ENCODE measurements at places on chromosomes 5 and 9. TPM values are rescaled to one million over a fixed set of nuclear protein-coding genes. Genes with fewer than 3 reads are reported as not detected.

Gene CDC20B
- not detected for polyA plus RNA-seq

Gene HAVCR1
- 0.91 TPM for polyA plus RNA-seq

Gene TNFSF8
- polyA plus RNA-seq = 108 TPM

GRCh38 chr9:74728176-74728575 lies 159.5 kb downstream of the TRPM6 start:
- H3K36me3 ChIP-seq = no peaks in the 10 kb centered on the region
- no peak for DNase-seq
- H3K27ac ChIP-seq = no peak overlapping the region
- no peaks in the 10 kb centered on the region for H3K27me3 ChIP-seq

DNA sequence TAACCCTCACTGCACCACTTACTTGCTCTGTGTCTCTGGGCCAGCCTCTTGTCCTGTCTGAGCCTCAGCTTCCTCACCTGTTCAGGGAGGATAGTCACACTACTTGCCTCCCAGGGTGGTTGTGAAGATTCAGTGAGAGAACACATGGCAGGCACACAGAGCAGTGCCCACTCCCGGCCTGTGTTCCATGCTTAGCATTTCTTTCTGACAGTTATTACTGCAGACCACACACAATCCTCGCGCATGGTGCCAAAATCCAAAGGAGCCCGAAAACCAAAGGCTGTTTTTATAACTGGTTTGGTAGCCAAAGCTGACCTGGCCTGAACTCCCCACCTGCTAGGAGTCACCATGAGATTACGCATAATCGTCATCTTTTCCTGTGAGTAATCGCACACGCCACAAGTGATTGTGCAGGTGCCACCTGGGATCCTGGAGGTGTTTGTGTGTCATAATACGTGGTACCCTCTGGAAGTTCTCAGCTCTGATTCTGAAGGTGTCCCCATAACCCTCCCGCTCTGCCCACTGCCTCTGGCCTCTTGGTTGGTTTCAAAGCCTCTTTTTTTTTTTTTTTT lies 84.6 kb upstream of the FBXW11 start:
- H3K27me3 ChIP-seq = no peaks in the 10 kb centered on the region
- H3K4me3 ChIP-seq = no peak overlapping the region
- peaks cover 66% of the 10 kb centered on the region for H3K36me3 ChIP-seq
- no peak for DNase-seq
- no peak overlapping the region for H3K27ac ChIP-seq

GRCh38 chr5:42855811-42856210 lies 44.1 kb upstream of the SELENOP start:
- H3K4me1 ChIP-seq = no peaks in the 10 kb centered on the region
- no peaks in the 10 kb centered on the region for H3K27me3 ChIP-seq
- no peak overlapping the region for H3K27ac ChIP-seq

- no peak for DNase-seq
- H3K4me1 ChIP-seq = no peaks in the 10 kb centered on the region
- H3K4me3 ChIP-seq = no peak overlapping the region
- no peak overlapping the region for H3K27ac ChIP-seq
Observed at GRCh38 chr5:59245198-59245597, 648.3 kb downstream of the PDE4D start.

DNA sequence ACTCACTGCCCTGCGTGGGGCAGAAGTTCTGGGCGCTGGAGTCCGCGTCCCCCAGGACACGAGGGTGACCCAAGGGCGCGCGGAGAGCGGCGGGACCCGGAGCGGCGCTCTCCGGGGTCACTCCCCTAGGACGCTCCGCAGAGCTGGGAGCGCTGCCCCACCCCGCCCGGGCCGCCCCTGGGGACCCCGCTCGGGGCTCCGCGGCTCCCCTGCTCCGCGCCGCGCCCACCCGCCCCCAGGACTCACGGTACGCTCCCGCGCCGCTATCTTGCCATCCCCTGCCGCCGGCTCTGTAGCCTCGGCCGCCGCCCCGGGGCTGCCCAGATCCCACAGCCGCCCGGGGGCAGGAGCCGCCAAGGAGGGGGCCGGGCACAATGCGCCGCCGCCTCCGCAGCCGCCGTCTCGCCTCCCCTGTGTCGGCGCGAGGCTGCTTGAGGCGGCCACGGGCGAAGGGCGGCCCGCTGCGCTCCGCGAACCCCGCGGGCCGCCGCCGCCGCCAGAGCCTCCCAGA lies 303 bp downstream of the LIFR start:
- H3K36me3 ChIP-seq = no peaks in the 10 kb centered on the region
- DNase-seq = no peak
- H3K27me3 ChIP-seq = peaks cover 19% of the 10 kb centered on the region
- no peak overlapping the region for H3K4me3 ChIP-seq
- H3K27ac ChIP-seq = no peak overlapping the region

- H3K4me1 ChIP-seq = peaks cover 99% of the 10 kb centered on the region
- peaks cover 5% of the 10 kb centered on the region for H3K36me3 ChIP-seq
- H3K27ac ChIP-seq = peak overlapping the region; percentile 100
- DNase-seq = peak; percentile 75
Observed at GRCh38 chr9:133130685-133131244, 9.7 kb upstream of the RALGDS start.

DNA sequence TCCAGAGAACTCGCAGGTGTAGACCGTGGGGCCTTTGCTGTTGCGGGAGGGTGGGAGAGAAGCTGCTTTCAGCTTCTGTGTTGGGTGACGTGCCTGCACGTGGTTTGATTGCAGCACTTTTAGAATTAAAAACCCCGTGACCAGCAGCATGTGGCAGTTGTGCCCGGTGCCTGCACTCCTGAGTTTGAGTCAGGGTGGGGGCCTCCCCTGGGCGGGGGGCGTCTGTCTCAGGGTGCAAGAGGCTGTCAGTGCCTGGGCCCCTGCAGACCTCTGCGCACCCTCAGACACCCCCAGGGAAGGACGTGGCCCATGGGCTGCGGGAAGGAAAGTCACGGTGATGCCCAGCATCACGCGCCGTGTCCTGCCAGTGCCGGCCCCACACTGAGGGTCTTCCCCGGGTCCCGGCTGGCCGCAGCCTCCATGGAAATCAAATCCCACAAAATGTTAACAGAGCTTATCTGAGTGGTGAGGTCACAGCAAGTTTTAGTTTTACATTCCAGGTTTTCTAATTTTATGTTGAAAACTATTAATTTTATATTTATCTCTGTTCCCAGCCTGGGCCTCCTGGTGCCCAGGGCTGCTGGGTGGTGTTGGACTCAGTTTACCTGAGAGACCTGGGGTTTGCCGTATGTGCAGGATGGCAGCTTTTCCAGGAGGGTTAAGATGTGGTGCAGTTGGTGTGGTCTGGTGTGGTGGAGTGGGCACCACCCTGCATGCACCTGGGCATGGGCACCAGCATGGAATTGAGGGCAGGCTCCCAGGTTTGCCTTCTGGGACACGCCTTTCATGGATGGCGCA lies 33.3 kb downstream of the AHRR start:
- H3K4me3 ChIP-seq = no peak overlapping the region
- no peaks in the 10 kb centered on the region for H3K36me3 ChIP-seq
- no peak for DNase-seq
- no peaks in the 10 kb centered on the region for H3K27me3 ChIP-seq
- H3K4me1 ChIP-seq = no peaks in the 10 kb centered on the region

- no peak overlapping the region for H3K27ac ChIP-seq
- H3K36me3 ChIP-seq = no peaks in the 10 kb centered on the region
- no peaks in the 10 kb centered on the region for H3K27me3 ChIP-seq
- H3K4me3 ChIP-seq = no peak overlapping the region
Observed at GRCh38 chr9:561427-561826, 280.1 kb upstream of the DMRT1 start.

DNA sequence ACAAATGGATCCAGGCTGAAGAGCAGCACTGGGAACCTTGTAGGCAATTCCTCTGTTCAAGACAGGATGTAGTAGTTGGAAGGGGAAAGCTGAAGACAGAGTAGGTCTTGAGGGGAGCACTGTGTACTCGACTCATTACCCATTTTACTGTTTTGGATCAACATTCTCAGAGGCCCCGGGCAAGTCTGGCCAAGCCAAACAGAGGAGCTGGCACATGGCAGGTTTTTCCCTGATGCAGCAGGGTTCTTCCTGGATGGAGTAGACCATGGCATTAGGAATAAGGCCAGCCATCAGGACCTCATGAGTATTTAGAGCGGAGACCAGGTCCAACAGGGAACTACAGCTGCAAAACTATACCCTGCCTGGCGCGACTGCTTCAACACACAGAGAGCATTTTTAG lies 4.4 kb downstream of the SVEP1 start:
- no peaks in the 10 kb centered on the region for H3K36me3 ChIP-seq
- H3K27ac ChIP-seq = no peak overlapping the region
- no peaks in the 10 kb centered on the region for H3K4me1 ChIP-seq
- no peak overlapping the region for H3K4me3 ChIP-seq

DNA sequence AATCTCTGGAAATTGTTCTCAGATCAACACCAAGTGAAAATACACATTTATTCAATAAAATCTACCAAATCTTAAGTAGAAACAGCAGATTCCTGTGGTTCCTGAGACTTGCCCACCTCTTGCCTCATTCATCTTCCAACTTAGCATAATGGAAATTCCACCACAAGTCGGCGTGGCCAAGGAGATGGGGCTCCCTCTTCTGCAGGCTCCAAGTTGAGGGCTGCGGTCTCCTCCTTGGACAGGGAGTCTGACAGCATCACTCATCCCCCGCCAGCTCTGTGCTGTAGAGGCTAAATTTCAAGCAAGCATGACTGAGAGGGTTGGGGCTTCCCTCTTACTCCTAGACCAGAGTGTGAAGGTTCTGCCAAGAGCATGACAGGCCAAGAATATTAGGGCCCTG lies 273.7 kb downstream of the DIRAS2 start:
- H3K4me1 ChIP-seq = no peaks in the 10 kb centered on the region
- peaks cover 3% of the 10 kb centered on the region for H3K27me3 ChIP-seq
- no peak overlapping the region for H3K4me3 ChIP-seq
- no peak overlapping the region for H3K27ac ChIP-seq
- DNase-seq = no peak

GRCh38 chr9:78215706-78216105 lies 20.2 kb upstream of the CEP78 start:
- DNase-seq = no peak
- H3K36me3 ChIP-seq = no peaks in the 10 kb centered on the region
- H3K4me3 ChIP-seq = no peak overlapping the region
- H3K4me1 ChIP-seq = peaks cover 30% of the 10 kb centered on the region
- no peaks in the 10 kb centered on the region for H3K27me3 ChIP-seq

DNA sequence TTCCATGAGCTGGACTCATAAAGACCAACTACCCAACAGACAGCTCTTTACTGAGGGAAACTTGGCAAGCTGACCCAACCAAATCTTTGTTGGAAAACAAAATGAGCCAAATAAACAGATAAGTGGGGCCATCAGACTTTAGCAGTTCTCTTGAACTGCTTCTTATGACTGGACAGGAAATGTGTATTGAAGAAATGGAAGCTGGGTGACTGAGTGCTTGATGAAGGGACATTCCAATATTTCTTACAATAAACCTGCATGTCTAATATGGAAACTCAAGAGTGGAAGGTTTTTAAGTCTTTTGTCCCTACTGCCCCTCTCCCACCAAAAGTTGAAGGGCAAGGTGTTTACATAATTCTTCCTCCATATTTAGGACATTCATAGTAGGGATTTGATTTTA lies 218.8 kb upstream of the NR4A3 start:
- H3K4me3 ChIP-seq = no peak overlapping the region
- no peaks in the 10 kb centered on the region for H3K4me1 ChIP-seq
- no peaks in the 10 kb centered on the region for H3K36me3 ChIP-seq
- H3K27ac ChIP-seq = no peak overlapping the region
- no peak for DNase-seq
- no peaks in the 10 kb centered on the region for H3K27me3 ChIP-seq

GRCh38 chr5:156677963-156678362 lies 172.1 kb upstream of the PPP1R2B start:
- H3K36me3 ChIP-seq = no peaks in the 10 kb centered on the region
- no peak overlapping the region for H3K27ac ChIP-seq
- no peak overlapping the region for H3K4me3 ChIP-seq
- no peak for DNase-seq
- H3K27me3 ChIP-seq = no peaks in the 10 kb centered on the region

GRCh38 chr5:142358121-142358520 lies 33.3 kb upstream of the SPRY4 start:
- DNase-seq = no peak
- H3K27me3 ChIP-seq = no peaks in the 10 kb centered on the region
- H3K4me1 ChIP-seq = peaks cover 47% of the 10 kb centered on the region
- no peak overlapping the region for H3K4me3 ChIP-seq
- no peaks in the 10 kb centered on the region for H3K36me3 ChIP-seq

- H3K27me3 ChIP-seq = no peaks in the 10 kb centered on the region
- H3K27ac ChIP-seq = no peak overlapping the region
- H3K4me1 ChIP-seq = no peaks in the 10 kb centered on the region
- H3K4me3 ChIP-seq = no peak overlapping the region
Observed at GRCh38 chr9:82519332-82519731, 530.8 kb downstream of the SPATA31D1 start.

DNA sequence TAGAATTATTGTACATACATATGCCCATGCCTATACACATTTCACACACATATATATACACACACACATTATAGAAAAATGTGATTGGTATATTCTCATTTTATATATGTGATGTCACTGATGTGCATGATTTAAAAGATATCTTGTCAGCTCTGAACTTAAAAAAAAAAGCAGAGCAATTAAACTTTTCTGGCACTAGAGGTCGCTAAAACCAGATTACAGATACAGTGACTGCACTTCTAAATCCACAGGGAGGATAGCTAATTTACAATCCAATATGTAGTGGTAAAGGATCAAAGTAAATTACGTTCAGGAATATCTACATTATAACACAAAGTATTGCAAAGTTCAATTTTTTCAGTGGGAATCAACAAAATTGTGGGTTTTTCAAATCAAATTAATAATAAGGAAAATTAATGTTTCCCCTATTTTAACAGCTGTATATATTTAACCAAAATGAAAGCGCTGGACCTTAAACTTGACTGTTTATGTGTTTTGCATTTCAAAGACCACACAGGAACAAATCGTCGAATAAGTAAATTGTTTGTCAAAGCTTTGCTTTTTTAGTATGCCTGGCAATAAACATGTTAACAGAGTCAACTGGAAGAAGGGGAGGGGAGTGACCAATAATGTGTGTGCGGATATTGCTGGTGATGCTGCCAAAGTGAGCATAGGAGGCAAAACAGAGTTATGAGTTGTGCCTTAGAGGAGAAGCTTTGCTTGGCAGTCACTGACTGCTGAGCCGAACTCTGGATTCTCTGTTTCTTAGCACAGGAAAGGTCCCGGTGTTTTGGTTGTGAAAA lies 1201.4 kb upstream of the C9orf72 start:
- no peak overlapping the region for H3K4me3 ChIP-seq
- H3K4me1 ChIP-seq = no peaks in the 10 kb centered on the region
- no peaks in the 10 kb centered on the region for H3K36me3 ChIP-seq
- no peak overlapping the region for H3K27ac ChIP-seq
- no peaks in the 10 kb centered on the region for H3K27me3 ChIP-seq
- no peak for DNase-seq

GRCh38 chr5:154820383-154820782 lies 30.0 kb downstream of the FAXDC2 start:
- peaks cover 13% of the 10 kb centered on the region for H3K36me3 ChIP-seq
- H3K4me1 ChIP-seq = no peaks in the 10 kb centered on the region
- DNase-seq = no peak

- H3K27me3 ChIP-seq = no peaks in the 10 kb centered on the region
- DNase-seq = no peak
- no peaks in the 10 kb centered on the region for H3K36me3 ChIP-seq
- H3K4me1 ChIP-seq = no peaks in the 10 kb centered on the region
Observed at GRCh38 chr5:159605585-159605984, 275.3 kb upstream of the IL12B start.

GRCh38 chr9:115006660-115007059 lies 76.3 kb upstream of the TNFSF8 start:
- H3K27ac ChIP-seq = no peak overlapping the region
- no peaks in the 10 kb centered on the region for H3K27me3 ChIP-seq
- peaks cover 24% of the 10 kb centered on the region for H3K4me1 ChIP-seq
- no peak for DNase-seq
- H3K4me3 ChIP-seq = no peak overlapping the region
- H3K36me3 ChIP-seq = no peaks in the 10 kb centered on the region

GRCh38 chr9:108579757-108580439 lies 275.9 kb downstream of the ACTL7B start:
- no peaks in the 10 kb centered on the region for H3K36me3 ChIP-seq
- no peaks in the 10 kb centered on the region for H3K4me1 ChIP-seq
- H3K27ac ChIP-seq = no peak overlapping the region
- H3K27me3 ChIP-seq = no peaks in the 10 kb centered on the region
- DNase-seq = no peak

Measured in CD4-positive, alpha-beta memory T cell (primary cell).